Activated CD4-positive, alpha-beta T cell treated with anti-CD3 and anti-CD28 coated beads for 36 hours (primary cell): ENCODE measurements at places on chromosomes 2 and 18.
A peak's percentile ranks its signal among the peaks of the same experiment; 100 is the strongest.

- no peak for DNase-seq
These were observed 122.8 kb upstream of the DOCK10 start for GRCh38 chr2:225165052-225165451.

DNA sequence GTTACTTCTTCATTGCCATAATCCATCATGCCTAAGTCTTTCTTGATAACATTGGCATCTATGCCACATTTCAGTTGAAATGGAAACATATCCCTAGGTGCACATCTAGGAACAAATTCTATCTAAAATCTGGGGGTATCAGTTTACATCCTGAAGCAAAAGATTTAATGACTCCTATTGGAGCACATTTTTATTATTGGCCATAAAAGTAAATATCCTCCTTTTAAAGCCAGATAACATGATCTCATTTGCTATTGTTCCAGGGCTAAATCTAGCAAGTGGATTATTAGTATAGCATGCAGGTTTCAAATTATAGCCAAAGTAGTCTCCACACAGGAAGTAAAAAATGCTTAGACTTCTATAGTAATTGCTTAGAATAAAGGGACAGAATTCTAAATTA lies 193.2 kb downstream of the CDH2 start:
- DNase-seq = no peak

DNA sequence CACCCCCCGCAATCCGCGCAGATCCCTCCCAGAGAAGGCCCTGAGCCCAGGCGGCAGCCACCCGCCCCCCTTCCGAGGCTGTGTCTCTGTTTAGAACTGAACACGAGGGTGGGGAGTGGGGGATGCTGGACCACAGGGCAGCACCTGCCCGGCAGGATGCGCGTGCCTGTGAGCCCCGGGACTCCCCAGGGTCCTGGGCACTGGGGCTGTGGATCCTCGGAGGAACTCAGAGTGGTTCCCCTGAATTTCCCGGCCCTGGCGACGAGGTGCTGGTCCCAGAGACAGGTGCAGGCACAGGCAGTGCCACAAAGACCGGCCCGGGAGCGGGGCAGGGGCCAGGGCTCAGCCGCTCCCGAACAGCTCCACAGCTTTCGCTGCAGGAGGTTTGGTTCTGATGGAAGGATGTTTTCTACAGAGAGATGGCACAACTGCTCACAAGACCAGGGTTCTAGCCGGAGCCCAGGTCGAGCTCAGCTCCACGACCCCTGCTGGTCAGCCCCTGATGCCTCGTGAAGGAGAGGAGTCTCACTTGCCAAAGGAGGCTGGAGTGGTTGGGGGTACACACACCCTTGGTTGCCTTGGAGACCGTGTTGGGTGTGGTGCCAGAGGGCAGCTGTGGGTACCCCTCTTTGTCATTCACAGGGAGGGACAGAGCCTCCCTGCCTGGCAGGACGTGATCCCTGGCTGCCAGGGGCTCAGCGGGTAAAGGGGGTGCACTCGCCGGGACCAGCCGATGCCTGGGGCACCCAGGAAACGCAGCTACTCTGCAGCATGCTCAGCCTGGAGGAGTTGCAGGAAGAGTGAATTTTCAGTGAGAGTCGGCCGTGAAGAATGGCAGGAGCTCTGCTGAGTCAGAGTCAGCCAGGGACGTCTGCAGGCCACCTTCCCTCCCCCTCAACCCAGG lies 4.4 kb upstream of the NEU4 start:
- DNase-seq = peak; percentile 39

DNA sequence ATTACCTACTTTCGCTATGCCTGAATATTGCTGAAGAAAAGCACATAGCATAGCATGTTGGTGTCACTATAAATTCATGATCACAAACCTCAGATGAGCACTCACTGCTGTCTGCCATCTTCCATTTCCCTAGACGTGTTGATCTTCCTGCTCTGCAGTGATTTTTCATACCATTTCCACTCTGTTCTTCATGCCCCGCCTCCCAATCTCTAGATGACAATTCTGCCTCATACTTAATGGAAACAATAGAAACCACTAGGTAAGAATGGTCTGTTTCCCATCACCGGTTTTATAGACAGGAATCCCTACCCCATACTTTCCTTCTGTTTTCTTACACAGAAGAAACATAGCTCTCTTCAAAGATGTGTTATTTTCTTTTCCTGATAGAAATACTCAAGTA lies 63.8 kb downstream of the PIK3C3 start:
- peak; percentile 8 for DNase-seq

- DNase-seq = peak; percentile 53
These were observed 1.3 kb downstream of the PTMA start for GRCh38 chr2:231709636-231709980.
